Activated CD8-positive, alpha-beta T cell treated with anti-CD3 and anti-CD28 coated beads, Interleukin-2, amount 10 ng/mL, durations not matched to agents 7 days and 5 days (primary cell): ENCODE measurements at places on chromosomes 5 and 9. TPM values are rescaled to one million over a fixed set of nuclear protein-coding genes. Genes with fewer than 3 reads are reported as not detected.

RETREG1 gene
- 51.8 TPM for total RNA-seq

ADCY2 gene
- not detected for total RNA-seq

DNA sequence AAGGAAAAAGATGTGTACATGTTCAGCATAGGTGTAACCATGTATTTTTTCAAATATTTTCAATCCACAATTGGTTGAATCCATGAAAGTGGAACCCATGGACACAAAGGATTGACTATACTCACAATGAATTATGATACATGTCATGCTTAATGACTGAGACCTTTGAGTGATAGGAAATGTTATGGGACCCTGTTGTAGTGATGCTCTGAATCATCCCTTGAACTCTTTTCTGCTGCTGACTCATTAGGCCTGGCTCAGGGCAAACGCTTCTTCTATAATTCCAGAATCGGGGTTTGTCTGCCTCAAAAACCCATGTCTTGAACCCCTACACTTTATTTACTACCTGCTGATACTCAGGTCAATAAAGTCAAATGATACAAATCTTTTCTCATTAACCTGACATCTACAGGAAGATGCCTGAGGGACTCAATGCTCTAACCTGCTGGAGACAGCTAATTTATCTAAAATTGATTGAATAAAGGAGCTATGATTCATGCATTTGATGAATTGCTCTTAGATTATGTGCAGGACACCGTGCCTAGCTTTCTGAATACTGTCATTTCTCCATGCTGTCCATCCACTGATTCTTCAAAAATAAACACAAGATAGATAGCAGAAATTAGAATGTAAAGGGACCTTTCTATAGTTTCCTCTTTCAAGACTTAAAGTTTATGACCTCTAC lies 260.1 kb downstream of the PRELID2 start:
- DNase-seq, result no peak

GRCh38 chr5:125874057-125874456 lies 549.2 kb upstream of the GRAMD2B start:
- no peak for DNase-seq

STK10 gene
- total RNA-seq, result 299 TPM
